T-helper 1 cell (primary cell): ENCODE measurements at places on chromosomes 11 and 22.
A peak's percentile ranks its signal among the peaks of the same experiment; 100 is the strongest.

GRCh38 chr11:113448316-113448677, 26.9 kb downstream of the DRD2 start:
- DNase-seq = no peak

DNA sequence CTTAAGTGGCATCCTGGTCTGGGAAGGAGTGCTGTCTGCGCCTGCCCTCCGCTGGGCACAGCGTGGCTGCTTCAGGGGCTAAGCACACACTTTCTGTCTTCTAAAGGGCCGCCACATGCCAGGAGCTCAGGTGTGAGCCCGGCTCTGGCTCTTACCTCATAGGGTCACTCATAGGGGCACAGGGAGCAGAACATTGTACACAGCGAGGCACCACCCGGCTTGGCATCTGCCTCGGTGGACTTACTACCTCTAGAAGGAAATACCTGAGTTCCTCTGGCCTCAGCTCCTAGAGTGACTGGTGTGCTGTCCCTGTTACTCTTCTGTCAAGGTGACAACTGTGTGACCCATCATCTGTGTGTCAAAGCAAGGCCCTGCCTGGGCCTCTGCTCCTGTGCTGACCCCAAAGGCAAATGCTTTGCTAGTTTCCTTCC, 13.4 kb downstream of the NEAT1 start:
- DNase-seq = no peak

DNA sequence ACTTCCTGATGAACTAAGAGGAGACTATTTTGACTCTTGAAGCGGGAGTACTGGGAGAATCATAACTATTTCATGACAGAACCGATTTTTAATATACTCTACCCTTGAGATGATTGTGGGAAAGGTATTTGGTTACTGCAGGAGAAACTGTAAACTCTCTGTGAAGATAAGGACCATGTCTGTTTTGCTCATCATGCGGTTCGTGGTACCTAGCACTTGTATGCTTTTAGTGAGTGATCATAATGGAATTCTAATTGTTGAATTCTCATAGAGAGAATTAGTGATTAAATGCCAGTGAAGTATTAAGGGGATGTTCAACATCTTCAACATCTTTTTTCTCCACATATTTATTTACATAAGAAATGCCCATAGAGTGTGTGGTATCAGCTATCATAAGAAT, 11.4 kb downstream of the AASDHPPT start:
- no peak for DNase-seq

DNA sequence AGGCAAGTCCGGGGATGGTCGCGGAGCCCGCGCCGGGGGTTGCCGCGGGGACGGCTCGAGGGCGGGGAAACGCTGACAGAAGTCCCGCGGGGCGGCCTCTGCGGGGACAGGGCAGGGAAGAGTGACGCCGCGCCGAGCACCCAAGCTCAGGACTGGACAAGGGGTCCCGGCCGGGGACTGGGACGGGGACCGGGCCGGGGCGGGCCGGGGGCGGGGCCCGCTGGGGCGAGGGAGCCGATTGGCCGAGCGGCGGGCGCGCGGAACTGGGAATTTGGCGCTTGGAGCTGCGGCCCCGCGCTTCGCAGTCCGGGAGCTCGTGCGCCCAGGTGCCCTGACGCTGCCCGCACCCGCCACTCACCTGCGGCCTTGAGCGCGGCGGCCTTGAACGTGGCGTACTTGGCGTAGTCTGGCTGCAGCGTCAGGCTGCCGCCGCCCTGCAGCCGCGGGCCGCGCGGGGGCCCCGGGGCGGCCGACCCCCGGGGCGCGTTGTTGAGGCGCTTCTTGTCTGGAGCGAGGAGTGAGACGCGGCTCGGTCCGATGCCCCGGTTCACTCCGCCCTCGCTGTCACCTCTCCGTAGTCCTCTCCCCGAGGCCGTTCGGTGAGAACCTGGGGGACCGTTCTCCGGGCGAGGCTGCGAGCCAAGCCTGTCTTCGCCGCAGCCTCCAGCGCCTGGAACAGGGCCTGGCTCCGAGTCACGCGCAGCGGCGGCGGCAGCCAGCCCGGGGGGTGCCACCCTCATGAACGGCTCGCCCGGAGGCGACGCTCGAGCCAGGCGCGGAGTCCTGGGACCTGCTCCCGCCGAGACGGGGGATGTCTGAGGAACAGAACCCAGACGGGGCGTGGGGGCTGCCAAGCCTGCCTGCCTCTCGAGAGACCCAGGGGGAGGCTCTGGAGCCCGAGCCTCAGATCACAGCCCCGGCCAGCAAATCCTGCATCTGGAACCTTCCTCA, 4.5 kb downstream of the SHISA8 start:
- peak; percentile 25 for DNase-seq

DNA sequence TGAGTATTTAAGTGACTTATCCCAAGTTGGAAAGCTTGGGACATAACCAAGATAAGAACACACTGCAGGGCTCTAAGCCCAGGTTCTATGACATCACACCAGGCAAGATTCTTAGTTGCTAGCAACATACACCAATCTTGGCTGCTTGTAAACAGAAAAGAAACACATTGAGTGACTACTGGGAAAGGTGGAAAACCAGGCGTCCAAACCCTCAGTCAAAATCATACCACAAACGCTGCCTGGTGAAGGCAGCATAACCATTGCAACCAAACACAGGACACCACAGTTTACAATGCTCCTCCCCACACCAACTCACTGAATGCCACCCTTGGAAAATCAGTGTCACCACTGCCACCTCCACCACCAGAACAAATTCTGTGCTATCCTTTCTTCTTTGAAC, 379.9 kb downstream of the TTC28 start:
- no peak for DNase-seq

DNA sequence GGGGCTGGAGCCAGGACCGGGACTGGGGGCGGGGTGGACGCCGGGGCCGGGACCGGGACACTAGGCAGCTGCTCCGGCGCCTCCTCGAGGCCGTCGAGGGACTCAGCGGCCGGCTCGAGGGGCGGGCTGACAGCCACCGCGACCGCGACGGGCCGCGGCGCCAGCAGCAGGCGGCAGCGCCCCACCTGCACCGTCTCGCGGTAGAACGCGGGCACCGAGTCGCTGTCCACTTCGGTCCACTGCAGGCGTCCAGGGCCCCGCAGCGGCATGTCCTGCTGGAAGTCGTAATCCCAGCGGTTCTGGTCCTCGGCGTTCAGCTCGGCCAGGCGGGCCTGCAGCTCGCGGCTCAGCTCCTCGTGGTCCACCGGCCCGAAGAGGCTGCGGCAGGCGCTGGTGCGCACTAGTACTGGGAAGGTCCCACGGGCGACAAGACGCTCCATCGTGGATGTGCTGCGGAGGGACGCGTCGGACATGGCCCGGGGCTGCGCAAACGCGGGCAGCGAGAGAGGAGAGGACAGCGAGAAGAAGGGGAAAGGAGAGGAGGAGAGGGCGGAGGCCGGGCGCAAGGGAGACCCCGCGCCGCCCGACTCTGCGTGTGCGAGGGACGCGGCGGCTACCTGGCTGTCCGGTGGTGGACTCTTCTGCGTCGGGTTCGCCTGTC, 428 bp downstream of the CDKN1C start:
- peak; percentile 38 for DNase-seq

DNA sequence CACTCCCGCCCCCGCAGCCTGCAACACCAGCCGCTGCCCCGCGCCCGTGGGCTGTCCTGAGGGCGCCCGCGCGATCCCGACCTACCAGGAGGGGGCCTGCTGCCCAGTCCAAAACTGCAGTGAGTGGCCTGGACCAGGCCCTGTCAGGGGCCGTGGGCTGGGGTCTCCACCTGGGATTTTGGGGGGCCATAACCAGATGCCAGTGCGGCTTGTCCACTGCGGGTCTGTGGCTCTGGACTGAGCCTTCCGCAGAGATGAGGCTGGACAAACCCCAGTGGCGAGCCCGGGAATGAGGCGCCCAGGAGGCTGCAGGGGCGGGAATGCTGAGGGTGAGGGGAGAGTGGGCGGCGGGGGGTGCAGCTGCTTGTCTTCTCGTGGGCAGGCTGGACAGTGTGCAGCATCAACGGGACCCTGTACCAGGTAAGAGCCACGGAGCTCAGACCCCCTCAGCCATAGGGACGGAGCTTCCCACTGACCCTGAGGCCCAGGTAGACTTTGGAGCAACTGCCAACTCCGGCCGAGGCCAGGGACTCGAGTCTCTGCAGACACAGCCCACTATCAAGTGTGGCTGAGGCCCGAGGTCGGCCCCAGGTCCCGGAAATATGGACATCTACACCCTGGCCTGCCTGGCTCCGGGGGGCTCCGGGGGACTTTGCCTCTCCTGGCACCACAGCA, 24.8 kb upstream of the MUC5B start:
- no peak for DNase-seq

- no peak for DNase-seq
Observed at GRCh38 chr11:111736181-111736590, 30.0 kb downstream of the PPP2R1B start.

GRCh38 chr11:1433977-1434640, 44.4 kb downstream of the BRSK2 start:
- DNase-seq = no peak

DNA sequence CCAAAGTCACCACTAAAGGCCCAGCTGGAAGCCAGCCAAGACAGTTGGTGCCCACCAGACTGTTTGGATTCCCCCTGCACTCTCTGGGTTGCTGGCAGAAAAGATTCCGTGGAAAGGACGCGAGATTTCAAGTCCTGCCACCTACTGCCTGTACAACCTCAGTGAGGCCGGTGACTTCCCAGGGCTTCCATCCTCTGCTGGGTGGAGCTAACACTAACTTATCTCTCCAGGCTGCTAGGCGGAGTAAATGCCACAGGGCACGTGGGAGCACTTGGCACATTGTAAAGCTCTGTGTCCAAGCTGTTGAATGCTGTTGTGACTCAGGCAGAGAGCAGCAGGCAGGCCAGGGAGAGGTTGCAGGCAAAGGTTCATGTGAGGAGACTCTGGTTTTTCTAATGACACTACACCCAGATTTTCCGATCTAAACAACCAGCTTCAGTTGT, 50.9 kb upstream of the CDON start:
- no peak for DNase-seq

- no peak for DNase-seq
Observed at GRCh38 chr22:42303396-42304323, 33.2 kb upstream of the TCF20 start.

DNA sequence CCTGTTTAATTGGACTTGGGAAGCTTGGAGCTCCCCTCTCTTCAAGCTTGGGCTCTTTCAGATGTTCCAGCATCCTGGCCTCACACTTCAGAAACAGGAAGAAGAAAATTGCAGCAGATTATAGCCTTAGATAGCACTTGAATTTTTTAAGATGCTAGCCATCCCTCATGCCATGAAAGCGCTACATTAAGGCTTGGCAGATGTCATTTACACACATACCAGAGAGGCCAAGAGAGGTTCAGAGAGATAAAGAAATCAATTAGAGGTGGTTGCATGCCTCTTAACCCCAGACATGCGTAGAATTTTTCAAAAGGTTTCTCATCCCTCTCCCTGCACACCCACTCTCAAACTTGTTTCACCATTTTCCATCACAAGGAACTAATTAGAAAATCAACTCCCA, 31.9 kb upstream of the DBX1 start:
- DNase-seq = no peak

DNA sequence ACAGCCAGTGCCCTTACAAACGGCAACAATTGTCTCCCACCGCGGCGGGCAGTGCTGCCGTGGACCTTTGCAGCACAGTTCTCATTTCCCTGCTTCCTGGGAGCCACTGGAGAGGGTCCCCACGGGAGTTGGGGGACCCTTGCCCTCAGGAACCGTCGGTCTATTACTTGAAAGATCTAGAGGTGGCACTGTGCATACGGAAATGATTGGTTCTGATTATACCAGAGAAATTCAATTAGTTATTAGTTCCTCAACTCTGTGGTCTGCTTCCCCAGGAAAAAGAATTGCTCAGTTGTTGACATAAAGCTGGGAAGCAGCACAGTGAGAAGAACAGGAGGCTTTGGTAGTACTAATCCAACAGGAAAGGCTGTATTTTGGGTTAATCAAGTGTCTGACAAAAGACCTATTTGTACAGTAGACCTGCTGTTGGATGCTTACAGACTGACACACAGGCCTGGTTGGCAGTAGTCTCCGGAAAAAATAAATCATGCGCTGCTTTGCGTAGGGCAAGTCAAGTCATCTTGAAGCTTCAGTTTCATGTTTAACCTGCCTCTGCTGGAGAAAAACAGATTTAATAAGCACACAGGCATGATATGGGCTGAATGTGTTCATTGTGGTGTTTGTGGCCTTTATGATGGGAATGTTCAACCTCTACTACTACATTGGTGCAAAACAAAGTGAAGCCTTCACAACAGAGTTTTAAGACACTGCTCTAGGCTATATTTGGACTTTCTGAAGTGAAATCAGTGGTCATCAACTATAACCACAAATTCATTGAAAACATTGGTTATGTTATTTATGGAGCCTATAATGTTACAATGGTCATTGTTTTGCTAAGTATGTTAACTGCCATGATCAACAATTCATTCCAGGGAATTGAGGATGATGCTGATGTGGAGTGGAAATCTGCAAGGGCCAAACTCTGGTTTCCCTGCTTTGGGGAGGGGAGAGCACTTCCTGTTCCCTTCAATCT, 54.6 kb upstream of the SC5D start:
- DNase-seq = no peak

- peak; percentile 52 for DNase-seq
Observed at GRCh38 chr22:19178065-19178656, 375 bp downstream of the SLC25A1 start.

DNA sequence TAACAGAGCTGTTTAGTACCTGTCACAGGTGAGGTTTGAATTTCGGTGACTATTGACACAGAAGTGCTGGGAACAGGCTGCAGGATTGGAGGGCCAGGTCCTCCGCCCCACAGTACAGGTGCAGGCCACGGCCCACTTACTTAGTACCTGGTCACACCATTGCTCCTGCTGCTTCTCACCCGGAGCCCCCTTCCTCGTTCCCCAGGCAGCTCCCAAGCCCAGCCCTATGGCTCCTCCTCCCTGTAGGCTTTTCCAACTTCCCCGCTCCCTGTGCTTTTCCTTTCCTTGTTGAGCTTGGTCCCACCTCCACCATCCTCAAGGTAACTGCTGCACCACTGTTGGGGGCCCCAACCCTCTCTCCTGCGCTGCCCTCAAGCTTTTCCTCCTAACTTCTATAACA, 27.9 kb upstream of the ANO1 start:
- no peak for DNase-seq

DNA sequence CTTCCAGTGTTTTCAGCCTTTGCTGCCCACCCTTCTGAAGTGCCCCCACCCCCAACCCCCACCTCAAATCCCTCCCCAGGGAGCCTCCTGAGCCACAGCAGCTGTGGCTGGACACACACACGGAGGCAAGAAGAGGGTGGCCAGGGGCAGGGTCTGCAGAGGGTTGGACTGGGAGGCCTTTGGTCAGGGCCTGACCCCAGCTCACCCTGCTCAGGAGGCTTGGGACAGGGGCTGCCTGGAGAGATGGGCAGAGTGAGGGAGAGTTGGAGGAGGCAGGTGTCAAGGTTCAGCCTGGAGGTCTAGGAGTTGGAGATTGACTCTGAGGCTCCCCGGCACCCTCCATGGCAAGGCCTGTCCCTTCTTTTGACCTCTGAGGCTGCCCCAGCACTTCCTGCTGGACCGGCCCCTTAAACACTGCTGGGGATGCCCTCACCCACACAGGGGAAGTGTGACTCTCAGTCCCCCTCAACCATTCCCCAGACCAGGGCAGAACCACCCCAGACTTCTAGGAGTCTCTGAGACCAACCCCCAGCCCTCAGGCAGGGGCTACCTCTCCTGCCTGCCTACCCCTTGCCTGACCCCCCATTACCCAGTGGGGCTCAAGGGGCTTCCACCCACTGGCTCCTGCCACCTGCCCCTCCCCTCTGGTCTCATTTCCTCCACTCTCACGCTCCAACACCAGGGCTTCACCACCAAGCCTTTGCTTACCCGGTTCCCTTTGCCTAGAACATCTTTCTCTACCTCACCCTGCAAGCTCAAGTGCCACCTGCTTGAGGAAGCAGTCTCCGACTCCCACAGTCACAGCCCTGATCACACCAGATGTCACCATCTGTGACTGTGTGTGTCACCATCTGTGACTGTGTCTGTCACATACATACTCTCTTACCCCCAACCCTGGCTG, 8.6 kb downstream of the ARAP1 start:
- DNase-seq = no peak

- DNase-seq = no peak
Observed at GRCh38 chr22:33654173-33654895, 265.9 kb downstream of the LARGE1 start.
